WTC11 (cell line): ENCODE measurements at places on chromosomes 6 and 20.

DNA sequence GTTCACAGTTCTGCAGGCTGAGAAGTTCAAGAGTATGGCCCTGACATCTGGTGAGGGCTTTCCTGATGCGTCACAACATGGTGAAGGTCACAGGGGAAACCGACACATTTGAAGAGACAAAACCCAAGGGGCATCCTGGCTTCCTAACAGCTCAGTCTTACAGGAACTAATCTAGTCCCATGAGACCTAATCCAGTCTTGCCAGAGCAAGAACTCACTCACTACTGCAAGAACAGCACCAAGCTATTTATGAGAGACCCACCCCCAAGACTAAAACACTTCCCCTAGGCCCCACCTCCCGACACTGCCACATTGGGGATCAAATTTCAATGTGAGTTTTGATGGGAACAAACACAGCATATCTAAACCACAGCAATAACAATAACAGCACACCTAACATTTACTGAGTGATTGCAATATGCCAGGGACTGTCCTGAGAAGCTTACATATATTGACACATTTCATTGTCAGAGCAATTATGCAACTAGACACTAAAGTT, 46.6 kb downstream of the TPBG start:
- no peak for DNase-seq

DNA sequence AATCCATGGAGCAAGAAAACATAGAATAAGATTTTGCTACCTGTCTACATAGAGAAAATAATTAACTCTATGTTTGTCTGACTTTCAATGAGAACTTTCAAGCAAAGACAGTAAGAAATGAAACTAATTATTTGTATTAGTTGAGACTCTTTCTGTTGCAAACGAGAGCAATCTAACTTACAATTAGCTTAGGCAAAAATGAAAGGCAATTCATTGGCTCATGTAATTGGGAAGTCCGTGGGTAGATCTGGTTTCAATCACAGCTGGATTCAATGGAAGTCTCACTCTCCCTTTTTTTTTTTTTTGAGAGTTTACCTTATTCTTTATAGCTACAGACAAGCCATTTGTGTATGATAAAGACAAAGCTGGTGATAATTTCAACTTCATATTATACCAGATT, 68.2 kb upstream of the STXBP5 start:
- DNase-seq: no peak

DNA sequence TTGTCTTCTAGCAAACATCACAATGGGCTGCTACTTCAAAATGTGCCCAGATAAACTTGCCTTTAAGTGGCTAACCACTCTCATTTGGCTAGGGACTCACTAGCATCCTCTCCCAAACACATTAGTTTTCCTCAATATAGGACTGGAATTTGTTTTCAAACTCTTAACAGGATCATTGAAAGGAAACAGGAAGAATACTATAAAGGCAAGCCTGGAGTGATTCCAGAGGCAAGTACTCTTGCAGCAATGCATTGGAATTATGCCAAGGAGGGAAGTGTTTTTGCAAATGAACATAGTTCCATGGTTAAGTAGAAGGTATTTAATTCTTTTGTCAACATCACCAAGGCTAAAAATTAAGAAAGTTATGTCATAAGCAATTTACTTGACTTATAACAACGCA, 12.2 kb downstream of the EPHA7 start:
- no peak for DNase-seq

- no peak for DNase-seq
Measured at GRCh38 chr6:148140772-148141557, 201.7 kb upstream of the SASH1 start.

DNA sequence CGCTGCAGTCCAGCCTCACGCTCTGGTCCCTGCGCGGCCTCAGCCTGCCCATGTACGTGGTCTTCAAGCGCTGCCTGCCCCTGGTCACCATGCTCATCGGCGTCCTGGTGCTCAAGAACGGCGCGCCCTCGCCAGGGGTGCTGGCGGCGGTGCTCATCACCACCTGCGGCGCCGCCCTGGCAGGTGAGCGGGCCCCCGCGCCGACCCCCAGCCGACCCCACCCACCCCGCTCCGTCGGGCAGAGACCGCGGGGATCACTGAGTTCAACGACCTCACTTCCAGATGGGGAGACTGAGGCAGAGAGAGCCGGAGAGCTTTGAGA, 545 bp downstream of the SLC35D3 start:
- no peak for DNase-seq

- DNase-seq: no peak
Measured at GRCh38 chr6:39812853-39813533, 20.8 kb downstream of the DAAM2 start.

GRCh38 chr20:48926267-48926666, 4.8 kb downstream of the ARFGEF2 start:
- DNase-seq: no peak

DNA sequence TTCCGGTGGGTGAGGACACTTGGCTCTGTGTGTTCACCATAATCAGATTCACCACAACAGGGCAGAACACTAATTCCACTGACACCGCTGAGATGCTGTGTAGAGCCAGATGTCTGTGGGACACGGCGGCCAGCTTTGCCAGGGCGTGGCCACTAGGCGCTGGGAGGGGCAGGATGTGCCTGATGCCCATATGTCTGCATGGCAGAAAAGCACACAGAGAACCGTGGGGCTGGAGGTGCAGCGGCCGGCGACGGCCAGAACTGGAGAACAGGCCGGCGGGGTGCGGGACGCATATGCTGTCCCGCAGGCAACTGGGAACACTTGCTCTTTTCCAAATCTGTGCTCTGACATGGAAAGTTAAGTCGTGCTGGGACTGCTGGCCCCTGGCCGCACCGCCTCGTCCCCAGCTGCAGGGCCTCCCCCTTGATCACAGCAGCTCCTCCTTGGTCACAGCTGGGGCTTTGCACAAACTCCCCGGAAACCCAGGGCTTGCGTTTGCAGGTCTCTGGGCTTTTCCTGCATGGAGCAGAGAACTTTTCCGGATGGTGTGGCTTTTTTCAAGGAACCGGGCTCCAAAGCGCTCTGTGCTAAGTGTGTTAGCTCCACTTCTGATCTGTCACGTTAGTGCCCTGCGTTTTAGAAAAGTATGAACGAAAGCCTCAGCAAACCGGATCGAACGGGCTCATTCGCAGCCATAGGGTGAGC, 31.1 kb downstream of the NTSR1 start:
- peak; percentile 13 for DNase-seq

DNA sequence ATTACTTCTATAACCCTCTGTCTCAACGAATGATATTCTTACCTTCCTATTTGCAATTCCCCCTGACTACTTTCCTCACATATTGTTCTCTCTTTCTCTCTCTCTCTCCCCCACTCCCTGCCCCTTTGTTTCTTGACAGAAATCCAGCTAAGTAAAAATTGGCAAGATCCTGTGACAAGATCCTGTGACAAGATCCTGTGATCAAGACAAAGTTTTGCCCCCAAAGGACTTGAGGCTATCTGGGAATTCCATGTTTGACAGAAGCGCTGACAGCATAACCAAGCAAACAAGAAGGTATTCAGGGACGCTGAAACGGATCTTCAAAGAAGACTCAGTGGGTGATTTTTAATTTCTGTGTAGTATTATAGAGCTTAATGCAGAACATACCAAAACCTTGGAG, 5.5 kb upstream of the HBS1L start:
- DNase-seq: no peak

DNA sequence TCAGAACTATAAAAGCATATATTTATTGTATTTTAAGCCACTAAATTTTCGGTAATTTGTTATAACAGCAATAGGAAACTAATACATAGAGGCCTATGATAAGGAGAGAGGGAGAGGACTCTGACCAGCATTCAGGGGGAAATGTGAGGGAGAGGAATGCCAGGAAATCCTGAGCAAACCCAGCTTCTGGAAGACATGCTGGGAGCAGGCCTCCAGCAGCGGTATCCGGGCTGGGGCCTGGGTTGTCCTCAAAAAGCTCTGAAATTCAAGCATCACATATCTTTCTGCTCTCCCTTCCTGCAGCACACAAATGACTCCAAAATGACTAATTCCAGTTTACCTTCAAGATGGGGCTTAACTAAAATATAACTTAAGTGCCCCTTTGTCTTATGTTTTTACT, 33.4 kb upstream of the RIMS1 start:
- DNase-seq: no peak

- DNase-seq: no peak
Measured at GRCh38 chr20:5686384-5687105, 63.7 kb upstream of the SHLD1 start.
